ENCODE measurements at places on chromosomes 7 and 10.

DNA sequence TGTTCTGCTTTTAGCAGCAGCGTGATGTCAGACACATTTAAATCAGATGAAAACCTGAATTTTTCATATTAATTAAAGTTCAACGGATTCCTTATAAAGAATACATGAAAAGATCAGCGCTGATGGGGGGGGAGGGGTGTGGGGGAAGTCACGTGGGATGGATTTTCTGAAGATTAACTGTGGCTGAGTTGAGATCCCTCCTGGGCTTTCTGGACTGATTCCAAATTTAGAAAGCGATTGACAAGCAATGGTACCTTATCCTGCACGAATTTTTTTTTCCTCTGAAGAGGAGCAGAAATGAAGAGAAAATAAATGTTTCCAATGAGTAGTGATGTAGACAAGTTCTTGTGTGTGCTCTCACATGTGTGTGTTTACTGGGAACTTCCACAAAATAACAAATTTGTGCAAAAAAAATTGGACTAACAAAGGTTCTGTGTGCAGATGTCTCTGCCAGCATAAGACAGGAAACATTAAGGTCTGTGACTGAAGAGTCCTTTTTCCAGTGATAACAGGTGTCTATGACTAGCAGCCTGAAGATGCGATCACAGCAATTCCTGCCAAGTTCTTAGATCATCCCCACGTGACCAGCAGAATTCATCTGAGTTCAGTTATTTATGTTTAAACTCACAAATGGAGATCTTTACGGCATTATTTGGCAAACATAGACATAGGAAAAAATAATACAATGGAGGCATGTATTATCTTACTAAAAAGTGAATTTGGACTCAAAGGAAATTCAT is 585.2 kb upstream of the CELF2 start:
- DNase-seq = no peak

- no peak for DNase-seq
Observed at GRCh38 chr7:135770139-135770710, 21.6 kb upstream of the FAM180A start.

GRCh38 chr7:14024406-14024805 is 34.9 kb upstream of the ETV1 start:
- DNase-seq = no peak

- DNase-seq = no peak
Observed at GRCh38 chr7:148791546-148791945, 92.5 kb downstream of the EZH2 start.

DNA sequence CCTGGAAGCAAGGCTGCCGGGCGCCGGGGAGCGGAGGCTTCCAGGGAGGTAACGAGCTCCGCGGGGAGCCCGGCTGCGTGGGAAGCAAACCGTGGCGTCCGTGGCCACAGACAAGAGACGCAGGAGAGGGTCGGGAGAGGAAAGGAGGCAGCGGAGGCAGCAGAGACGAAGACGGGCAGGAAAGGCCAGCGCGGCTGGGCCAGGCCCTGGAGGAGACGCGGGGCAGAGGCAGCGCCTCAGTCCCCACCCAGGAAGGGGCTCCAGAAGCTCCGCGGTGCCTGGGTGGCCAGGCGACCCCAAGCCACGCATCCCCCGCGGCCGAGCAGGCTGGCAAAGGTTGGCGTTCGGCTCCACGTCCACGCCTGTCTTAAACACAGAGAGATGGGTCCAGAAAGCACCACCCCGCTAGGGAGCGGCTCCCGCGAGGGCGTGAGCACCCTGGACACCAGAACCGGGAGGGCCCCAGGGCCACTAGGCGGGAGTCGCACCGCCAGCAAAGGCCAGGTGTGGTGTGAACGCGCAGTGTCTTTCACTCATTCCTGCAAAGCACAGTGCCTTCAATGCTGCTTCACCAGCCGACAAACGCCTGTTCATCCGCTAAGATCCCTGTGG is 97.3 kb downstream of the PTPRN2 start:
- no peak for DNase-seq

GRCh38 chr10:16848562-16849154 is 31.4 kb upstream of the RSU1 start:
- no peak for DNase-seq

DNA sequence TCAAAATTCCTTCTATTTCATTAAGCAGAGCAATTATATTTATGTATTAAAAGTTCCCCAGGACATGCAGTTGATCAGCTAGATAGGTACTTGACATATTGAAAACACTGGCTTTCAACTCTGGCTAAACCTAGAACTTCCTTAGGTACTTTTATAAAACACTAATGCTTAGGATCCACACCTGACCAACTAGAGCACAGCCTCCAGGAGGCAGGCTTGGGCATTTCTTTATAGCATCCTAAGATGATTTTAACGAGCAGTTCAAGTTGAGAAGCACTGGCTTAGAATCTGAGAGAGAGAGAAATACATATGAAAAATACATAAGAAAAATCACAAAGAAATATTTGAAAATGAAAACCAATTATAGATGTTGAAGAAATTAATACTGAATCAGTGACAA is 20.8 kb downstream of the SLC26A5 start:
- no peak for DNase-seq

- no peak for DNase-seq
Observed at GRCh38 chr10:116538456-116538855, 7.3 kb upstream of the PNLIP start.

DNA sequence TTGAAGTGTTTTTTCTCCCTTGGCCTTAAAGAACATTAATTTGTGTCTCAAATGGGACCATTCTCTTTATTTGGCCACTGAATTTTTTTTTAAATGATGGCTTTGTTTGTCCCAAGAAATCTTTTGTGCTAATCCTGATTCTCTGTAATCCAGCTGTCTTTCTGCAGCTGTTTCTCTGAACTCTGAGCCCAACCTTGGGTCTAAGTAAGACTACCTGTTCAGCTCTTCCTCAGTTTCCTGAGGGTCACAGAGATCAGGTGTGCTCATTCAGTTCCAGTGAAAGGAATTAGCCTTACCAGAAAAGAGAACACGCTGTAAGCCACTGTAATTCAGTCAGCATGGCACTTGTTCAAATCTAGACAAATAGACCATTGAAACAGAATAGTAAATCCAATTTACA is 94.2 kb downstream of the ANKIB1 start:
- DNase-seq = no peak

DNA sequence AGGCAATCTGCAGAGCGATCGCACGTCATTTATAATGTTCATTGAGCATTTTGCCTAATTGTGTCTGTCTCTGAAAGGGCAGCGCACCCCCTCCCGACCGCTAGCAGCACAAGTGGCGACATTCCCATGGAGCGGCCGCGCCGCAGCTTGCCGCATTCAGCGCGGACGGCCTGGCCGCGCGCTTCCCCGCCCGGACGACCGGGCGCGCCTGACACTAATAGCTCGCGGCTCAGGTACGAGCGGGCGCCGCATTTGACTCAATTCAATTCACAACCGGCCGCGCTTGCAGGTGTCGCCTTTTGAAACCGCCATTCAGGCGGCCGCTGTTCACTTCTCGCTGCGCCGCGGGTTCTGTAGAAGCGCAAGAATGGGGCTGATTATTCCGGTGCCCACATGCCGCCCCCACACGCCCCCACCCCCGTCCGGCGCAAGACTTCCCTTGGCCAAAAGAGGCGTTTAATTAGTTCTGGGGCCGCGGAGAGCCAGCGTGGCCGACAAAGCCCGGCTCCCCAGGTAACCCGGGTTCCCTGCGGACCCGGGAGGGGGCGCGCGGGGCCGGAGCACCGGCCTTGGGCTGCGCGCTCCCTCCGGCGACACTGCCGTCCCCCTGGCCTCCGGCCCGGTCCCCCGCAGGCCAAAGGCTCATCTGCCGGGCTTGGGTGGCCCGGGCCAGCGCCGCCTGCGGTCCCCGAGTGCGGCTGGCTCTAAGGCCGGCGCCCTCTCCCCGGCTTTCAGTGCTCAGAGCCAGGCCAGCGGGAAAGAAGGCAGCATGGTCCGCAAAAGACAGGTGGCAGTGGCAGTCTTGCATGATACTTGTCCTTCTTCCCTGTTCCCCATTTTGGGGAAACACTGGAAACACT is 18.7 kb upstream of the PTF1A start:
- DNase-seq = peak; percentile 20

- no peak for DNase-seq
Observed at GRCh38 chr10:57015595-57016318, 654.7 kb upstream of the ZWINT start.

GRCh38 chr10:72323108-72323749 is 31.5 kb downstream of the DNAJB12 start:
- DNase-seq = no peak

GRCh38 chr7:111113263-111114017 is 22.5 kb downstream of the LRRN3 start:
- DNase-seq = no peak

- no peak for DNase-seq
Observed at GRCh38 chr10:2399482-2399881, 662.2 kb upstream of the ADARB2 start.

- DNase-seq = peak; percentile 50
Observed at GRCh38 chr7:91089382-91089963, 174.8 kb upstream of the FZD1 start.

DNA sequence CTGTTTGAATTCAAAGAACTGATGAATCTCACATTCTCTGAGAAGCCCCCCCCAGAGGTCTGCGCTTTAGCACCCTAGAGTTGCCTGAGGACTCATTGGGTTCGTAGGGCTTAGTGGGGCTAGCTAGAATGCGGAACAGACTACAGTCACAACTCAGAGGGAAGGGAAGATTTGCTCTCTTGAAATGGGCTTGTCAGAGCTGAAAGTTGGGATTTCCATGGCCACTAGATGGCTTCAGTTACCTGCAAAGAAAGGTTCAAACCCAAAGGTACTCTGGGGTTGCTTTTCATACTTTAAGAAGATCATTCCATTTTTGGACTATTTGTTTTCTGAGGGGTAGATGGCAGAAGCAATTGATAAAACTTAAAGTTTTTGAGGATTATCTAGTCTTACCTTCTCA is 205.0 kb downstream of the BBS9 start:
- peak; percentile 8 for DNase-seq

DNA sequence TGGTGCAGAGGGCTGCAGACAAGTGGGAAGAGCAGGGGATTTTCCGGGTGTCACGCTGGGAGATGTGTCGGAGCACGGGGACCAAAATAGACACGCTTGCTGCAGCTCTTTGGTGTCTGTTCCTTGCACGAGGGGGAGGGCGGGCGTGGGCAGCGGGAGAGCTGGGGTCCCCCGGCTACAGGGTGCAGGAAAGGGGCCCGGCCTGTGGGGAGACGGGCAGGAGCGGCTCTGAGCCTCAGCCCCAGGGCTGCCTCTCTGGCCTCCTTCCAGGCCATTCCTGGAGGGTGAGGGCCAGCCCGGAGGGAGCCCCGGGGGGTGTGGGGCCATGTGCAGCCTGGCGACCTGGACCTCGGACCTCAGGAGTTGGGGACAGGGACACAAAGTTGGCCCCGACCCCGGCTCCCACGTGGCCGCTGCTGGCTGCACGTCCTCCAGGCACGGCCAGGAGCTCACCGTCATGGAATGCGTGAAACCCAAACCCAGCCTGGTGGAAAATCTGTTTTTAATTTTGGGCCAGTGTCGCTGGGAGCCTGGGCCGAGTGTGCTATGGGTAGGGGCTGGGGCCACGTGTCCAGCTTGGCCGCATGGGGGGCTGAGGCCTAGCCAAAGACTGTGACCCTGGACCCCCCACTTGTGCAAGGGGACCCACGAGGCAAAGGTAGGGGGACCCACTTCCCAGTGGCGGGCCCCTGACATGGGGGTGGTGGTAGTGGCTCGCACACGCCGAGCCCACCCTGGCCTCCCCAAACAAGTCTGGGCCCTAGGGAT is 6.6 kb downstream of the TTYH3 start:
- no peak for DNase-seq

- no peak for DNase-seq
Observed at GRCh38 chr7:16462431-16462889, 3.1 kb downstream of the SOSTDC1 start.

DNA sequence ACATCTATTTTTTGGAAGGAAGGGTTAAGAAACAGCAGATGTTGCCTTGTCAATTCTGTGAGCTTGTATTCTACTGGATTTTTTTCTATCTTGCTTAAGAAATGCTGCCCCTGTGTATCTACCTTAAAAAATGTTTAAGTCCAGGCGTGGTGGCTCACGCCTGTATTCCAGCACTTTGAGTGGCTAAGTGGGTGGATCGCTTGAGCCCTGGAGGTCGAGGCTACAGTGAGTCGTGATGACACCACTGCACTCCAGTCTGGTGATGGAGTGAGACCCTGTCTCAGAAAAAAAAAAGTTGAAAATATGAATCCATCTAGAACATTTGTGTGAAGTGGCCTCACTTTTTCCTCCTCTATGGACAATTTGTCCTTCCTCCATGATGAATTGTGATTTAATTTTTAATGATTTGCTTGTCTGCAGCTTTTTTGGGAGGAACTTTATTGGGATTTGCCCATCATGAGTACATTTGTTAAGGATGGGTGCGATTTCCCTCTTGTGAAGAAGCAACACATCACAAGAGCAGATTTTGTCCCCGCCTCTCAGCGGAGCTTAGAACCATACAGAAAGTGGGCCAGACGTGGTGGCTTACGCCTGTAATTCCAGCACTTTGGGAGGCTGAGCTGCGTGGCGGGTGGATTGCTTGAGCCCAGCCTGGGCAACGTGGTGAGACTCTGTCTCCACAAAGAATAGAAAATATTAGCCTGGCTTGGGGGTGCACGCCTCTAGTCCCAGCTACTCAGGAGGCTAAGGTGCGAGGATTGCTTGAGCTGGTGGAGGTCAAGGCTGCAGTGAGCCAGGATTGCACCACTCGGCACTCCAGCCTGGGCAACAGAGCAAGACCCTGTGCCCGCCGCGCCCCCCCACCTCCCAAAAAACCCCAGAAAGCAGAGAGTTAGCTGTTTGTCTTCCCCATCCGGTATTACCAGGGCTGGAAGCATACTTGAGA is 57.7 kb downstream of the DNAJB6 start:
- DNase-seq = no peak

DNA sequence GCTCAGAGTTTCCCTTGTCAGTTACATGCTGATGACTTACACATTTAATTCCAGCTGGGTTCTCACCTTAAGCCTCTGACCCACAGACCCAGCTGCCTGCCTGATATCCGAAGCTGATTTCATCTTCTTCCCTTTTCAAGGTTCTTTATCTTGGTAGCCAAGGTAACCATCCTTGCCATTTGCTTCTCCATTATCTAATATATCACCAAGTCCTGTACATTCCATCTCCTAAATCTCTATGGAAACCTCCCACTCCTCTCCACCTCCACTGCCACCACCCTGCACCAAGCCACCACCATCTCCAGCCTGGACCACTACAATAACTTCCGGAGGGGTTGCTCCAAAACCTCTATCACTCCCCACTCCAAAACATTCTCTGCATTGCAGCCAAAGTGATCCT is 19.9 kb downstream of the SCRN1 start:
- DNase-seq = no peak

- no peak for DNase-seq
Observed at GRCh38 chr7:150941351-150942000, 36.6 kb downstream of the KCNH2 start.

DNA sequence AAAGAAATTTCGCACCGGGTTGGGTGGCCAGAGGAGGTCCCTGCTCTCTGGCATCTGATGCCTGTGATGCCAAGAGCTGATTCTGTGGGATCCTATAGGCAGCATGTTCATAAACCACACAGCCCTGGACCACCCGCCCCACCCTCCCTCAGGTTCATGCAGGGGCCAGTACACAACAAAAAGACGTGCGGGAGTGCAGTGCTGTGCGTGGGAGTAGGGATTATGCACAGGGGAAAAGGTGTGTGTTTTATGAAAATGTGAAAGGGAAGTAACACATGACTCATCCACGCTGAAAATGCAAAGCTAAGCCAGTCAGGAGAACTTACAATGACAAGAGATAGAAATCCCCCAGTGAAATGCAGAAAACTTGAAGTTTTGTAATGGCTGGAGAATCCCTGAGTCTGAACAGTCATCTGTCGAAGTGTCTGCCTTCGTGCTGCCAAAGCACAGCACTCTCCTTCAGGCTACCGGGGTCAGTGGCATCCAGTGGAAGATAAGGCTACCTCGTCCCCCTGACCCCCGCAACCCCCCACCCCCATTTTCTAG is 1.1 kb downstream of the KIAA1217 start:
- no peak for DNase-seq

- no peak for DNase-seq
Observed at GRCh38 chr7:137958470-137959431, 43.1 kb downstream of the CREB3L2 start.
